Smooth muscle cell of the coronary artery (primary cell): ENCODE measurements at places on chromosomes 4 and X. TPM values are rescaled to one million over a fixed set of nuclear protein-coding genes. Genes with fewer than 3 reads are reported as not detected.

The SRPX2 gene
- total RNA-seq, result 42.6 and 70.9 TPM in 2 replicates

The FGA gene
- total RNA-seq, result not detected in 2 replicates

The TMEM184C gene
- total RNA-seq, result 25.8 and 37.7 TPM in 2 replicates

The NDNF gene
- total RNA-seq, result not detected in 2 replicates

The BMP3 gene
- total RNA-seq, result under 0.01 and 0.12 TPM in 2 replicates

The GPR82 gene
- not detected in 2 replicates for total RNA-seq

The ZBTB33 gene
- total RNA-seq, result 6.1 and 9.5 TPM in 2 replicates

The SPINK2 gene
- total RNA-seq, result not detected in 2 replicates

The EGFL6 gene
- total RNA-seq, result 0.70 TPM in 1 of 2 replicates, not detected in the other

The NUDT10 gene
- total RNA-seq, result 0.35 and 1.1 TPM in 2 replicates

The PRDM8 gene
- 1.4 and 2.2 TPM in 2 replicates for total RNA-seq

The FUNDC1 gene
- total RNA-seq, result 4.6 and 7.4 TPM in 2 replicates

The AREG gene
- 0.47 TPM in 1 of 2 replicates, not detected in the other for total RNA-seq

The OTC gene
- total RNA-seq, result not detected in 2 replicates

The NKX3-2 gene
- total RNA-seq, result 0.15 TPM in 1 of 2 replicates, not detected in the other

The LONRF3 gene
- total RNA-seq, result 0.47 and 1.1 TPM in 2 replicates
